ENCODE measurements at places on chromosomes 5 and 9.

- DNase-seq: no peak
These were observed 274.9 kb downstream of the NR3C1 start for GRCh38 chr5:143128412-143129071.

DNA sequence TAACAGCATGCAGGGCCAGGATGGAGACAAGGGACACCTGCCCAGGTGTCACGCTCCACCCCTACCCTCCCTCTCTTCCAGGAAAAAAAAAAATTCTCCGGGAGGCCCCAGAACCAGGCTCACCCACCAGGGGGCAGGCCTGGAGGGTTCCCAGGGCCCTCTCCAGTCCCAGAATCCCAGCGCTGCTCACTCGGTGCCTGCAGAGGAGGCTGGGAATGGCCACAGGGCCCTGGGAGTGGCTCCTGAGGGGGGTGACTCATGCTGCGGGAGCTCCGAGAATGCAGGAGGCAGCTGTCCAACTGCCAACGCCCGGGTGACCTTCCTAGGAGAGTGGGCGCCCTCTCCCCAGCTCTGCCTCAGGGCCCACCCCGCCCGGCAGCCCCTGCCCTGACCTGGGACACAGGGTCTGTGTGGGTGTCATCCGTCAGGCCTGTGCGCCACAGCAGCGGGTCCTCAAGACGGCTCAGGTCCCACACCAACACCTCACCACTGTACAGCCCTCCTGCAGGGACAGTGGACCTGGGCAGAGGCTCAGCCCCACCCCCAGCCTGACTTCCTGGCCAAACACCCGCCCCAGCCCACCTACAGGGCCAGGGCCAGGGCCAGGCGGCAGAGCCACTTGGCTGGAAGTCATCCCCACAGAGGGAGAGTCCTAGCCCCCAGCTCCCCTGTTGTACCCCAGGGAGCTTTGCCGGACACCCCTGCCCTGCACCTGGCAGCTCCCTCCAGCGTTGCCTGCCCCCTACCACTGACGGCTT is 21.2 kb downstream of the DYNC2I2 start:
- no peak for DNase-seq

DNA sequence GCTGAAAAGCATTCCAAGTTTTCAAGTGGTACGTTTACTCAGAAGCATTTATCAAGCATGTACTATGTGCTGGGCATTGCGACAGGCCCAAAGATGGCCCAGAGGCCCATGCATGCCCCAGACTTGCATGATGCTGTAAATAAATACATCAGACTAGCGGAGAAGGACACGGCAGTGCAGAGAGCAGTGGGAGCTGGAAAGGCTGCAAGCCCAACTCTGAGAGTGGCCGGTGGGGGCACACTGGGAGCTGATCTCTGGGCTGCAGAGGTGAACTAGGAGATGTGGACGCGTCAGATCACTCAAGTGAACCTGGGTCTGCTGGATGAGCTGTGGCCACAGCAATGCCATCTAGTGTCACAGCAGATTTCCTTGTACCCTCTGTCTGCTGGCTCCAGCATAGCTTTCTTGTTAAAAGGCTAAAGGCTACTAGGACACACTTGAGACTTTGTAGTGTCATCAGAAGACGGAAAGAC is 246.9 kb downstream of the FANCC start:
- DNase-seq: no peak

DNA sequence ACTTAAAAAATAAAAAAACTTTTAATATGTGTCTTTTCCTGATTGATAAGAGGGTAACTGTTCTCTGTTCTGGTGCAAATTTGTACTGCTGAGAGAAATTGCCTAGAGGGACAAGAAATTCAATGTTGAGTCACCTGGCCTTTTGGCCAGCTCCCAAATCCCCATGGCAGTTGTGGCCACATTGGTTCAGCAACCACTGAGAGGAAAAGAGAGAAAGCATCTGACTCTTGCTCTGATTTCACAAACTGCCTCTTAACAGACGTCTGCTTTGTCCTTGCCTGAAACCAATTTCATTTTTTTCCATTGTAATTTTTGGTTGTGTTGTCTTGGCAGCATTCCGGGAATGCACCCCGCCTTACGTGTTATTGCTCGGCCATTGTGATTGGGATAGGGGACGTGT is 42.4 kb downstream of the NTRK2 start:
- peak; percentile 93 for DNase-seq

DNA sequence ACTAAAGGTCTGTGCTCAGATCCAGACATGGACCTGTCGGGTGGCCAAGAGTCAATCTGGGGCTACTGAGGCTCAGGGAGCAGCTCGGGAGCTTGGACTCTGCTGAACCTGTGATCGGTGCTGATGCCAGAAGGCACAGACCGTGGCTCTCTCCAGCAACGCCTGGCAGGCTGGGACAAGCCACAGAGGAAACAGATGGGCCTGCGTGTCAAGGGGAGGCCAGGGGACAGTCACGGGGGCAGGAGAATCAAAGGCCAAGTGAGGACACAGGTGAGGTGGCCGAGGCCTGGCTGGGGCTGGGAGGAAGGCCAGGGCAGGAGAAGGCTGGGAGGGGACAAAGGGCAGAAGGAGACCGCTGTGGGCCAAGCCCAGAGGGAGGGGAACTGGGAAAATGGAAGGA is 43.4 kb downstream of the EPB41L4B start:
- no peak for DNase-seq

DNA sequence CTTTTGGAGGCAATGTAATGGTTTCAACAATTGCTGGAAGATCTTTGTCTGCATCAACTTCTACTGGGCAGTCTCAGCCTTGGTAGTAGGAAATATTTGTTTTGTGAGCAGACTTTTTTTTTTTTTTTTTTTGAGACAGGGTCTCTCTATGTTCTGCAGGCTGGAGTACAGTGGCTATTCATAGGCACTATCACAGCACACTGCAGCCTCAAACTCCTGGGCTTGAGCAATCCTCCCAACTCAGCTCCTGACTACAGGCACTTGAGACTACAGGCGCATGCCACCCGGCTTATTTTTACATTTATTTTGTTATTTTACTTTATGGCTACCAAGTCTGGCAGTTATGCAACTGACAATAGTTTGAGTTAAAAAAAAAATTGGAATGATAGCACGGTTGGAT is 187.3 kb downstream of the SNX18 start:
- no peak for DNase-seq

DNA sequence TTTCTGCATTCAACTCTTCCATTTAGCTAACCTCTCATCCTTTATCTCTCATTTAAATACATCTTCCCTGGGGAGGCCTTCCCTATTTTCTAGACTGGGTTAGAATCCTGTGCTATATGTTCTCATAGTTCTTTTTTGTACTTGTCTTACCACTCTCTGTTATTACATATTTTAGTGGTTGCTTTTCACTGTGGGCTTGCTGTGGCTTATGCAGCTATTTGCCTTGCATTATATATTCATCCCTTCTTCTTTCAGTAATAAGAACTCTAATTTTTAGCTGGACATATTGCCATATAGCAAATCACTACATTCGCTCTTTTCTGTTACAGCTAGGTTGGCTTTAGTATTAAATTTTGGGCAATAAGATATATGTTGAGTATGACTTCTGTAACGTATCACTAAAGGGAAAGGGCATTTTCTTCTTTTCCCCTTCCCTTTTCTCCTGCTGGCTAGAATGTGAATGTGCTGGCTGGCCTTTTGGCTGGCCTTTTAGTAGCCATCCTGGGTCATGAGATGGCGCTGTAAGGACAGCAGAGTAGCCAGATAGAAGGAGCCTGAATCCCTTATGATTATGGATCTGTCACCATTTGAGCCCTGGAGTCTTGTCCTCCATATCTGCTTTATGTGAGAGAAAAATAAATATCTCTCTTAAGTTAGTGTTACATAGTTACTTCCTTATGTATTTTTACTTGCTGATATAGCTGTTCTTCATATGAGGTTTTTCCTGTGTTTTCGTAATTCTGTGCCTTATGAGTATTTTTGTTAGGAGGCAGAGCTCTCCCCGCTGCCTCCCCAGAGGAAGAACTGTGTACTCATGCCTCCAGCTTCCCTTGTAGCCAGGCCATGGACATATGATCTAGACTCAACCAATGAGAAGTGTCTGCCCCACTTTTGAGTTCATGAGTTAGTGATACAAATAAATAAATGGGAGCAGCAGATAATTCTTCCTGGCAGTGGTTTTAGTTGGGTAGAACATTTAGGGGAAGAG is 65.8 kb downstream of the NDUFAF2 start:
- DNase-seq: no peak
